Activated CD8-positive, alpha-beta T cell treated with anti-CD3 and anti-CD28 coated beads for 36 hours (primary cell): ENCODE measurements at places on chromosomes 6 and 20. TPM values are rescaled to one million over a fixed set of nuclear protein-coding genes. Genes with fewer than 3 reads are reported as not detected.

DNA sequence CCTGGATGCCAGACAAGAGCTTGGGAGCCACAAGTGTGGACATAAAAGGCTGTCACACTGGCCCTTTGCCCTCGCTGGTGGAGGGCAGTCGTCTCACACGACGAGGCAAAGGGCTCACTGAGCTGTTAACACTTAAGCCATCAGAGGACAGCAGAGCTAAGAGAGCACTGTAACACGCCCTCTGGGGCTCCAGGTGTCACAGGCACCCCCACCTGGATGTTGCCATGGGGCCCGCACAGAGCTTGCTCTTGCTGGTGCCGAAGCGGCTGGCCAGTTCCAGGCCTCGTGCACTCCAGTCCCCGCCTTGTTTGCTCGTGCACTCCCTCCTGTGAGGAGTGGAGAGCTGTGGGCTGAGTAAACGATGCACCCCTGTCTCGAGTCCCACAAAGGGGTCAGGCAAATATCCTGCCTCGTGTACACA, 37.4 kb downstream of the SLC35D3 start:
- no peaks in the 10 kb centered on the region for H3K36me3 ChIP-seq
- no peak overlapping the region for H3K4me3 ChIP-seq
- no peak overlapping the region for H3K27ac ChIP-seq
- H3K4me1 ChIP-seq = peaks cover 7% of the 10 kb centered on the region
- no peak for DNase-seq
- H3K27me3 ChIP-seq = peaks cover 8% of the 10 kb centered on the region

DNA sequence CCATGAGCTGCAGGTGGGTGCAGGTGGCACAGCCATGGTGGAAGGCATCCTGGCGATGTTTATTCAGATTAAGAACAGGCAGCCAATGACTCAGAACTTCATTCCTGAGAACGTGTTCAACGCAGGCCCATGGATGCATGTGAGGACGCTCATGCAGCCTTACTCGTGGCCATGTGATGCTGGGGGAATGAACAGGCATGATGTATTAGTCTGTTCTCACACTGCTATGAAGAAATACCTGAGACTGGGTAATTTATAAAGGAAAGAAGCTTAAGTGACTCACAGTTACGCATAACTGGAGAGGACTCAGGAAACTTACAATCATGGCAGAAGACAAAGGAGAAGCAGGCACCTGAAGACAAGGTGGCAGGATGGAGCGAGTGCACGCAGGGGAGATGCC, 146.6 kb downstream of the RNASET2 start:
- H3K27me3 ChIP-seq = no peaks in the 10 kb centered on the region
- H3K36me3 ChIP-seq = peaks cover 11% of the 10 kb centered on the region
- H3K4me1 ChIP-seq = no peaks in the 10 kb centered on the region
- DNase-seq = no peak

Gene DNAJC5
- 32.5 TPM for total RNA-seq

Gene OOEP
- not detected for total RNA-seq

DNA sequence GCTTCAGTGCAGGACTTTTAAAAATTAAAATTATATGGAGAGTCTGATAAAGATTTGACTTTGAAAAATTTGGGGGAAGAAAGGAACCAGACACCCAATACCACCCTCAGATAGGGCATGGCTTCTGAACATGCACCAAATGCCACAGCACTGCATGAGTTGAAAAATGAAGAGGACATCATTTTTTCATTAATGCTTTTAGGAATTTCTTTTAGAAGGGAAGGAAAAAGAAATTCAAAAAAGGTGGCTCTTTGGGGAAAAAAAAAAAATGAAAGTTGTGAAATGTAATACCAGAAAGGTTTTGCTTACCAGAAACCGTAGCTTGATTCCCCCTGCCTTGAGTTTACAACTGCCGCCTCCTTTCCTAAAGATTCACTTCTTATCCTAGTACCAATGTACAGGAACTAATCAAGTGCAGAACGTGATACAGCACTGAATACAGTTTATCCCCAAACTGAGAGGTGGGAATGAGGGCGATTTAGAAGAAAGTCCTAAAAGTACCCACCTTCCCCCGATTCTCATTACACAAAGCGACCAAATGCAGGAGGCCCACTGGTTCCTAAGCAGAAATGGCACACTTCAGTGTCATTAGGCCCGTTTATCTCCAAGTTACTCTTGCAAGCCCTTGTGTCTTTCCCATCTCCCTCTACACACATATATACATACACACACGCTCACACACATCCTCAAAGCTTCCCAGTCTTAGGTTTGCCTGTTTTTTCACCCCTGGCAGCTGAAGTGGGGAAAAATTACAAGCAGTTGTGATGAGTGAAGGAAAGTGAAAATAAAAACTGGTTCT, 2.8 kb downstream of the PPP1R10 start:
- H3K27me3 ChIP-seq = no peaks in the 10 kb centered on the region
- H3K27ac ChIP-seq = peak overlapping the region; percentile 98
- H3K4me3 ChIP-seq = peak overlapping the region; percentile 95
- DNase-seq = no peak

DNA sequence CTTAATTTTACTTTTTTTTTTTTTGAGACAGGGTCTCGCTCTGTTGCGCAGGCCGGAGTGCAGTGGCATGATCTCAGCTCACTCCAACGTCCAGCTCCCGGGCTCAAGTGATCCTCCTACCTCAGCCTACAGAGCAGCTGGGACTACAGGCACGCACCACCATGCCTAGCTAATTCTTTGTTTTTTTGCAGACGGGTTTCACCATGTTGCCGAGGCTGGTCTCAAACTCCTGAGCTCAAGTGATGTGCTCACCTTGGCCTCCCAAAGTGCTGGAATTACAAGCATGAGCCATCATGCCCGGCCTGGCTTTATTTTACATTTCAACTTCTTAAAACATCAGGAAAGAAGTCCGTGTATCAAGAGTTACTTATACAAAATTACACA, 5.7 kb downstream of the OSER1 start:
- H3K4me3 ChIP-seq = no peak overlapping the region
- H3K27me3 ChIP-seq = no peaks in the 10 kb centered on the region
- H3K36me3 ChIP-seq = peaks cover 32% of the 10 kb centered on the region
- H3K27ac ChIP-seq = no peak overlapping the region
- peaks cover 49% of the 10 kb centered on the region for H3K4me1 ChIP-seq

DNA sequence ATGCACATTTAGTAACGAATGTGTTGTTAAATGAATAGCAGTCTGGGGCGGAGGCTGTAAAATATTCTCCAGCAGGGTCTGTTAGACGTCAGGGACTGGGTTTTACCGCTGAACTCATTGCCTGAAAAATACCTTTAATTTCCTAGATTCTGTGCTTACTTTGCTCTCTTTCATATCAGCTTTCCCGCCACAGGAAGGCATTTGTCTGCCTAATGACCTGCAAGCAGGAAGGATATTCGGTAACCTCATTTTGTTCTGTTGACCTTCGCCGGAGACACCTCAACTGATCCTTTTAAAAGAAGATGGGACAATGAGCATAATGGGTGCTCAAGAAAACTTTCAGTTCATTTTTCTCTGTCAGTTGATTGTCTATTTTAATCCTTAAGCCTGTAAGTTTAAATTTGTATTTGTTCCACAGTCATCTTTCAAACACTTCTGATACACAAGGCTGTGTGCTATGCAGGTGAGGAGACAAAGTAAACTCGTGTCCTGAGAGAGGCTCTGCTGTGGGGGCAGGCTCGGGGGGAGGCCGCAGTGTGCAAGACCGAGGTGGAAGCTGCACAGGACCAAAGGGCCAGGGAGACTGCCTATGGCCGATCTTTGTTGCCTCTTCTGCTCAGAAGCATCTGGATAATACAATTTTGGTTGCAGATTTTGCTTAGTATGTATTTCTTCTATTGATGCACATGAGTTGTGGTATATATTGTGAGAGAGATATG, 27.4 kb upstream of the SIM1 start:
- no peaks in the 10 kb centered on the region for H3K4me1 ChIP-seq
- no peak for DNase-seq
- no peak overlapping the region for H3K27ac ChIP-seq
- peaks cover 32% of the 10 kb centered on the region for H3K27me3 ChIP-seq
- no peaks in the 10 kb centered on the region for H3K36me3 ChIP-seq

GRCh38 chr6:165325609-165326008, 16.2 kb upstream of the C6orf118 start:
- H3K27me3 ChIP-seq = no peaks in the 10 kb centered on the region
- DNase-seq = no peak
- H3K4me1 ChIP-seq = no peaks in the 10 kb centered on the region
- no peak overlapping the region for H3K27ac ChIP-seq
- no peaks in the 10 kb centered on the region for H3K36me3 ChIP-seq

GRCh38 chr6:151063352-151063751, 176.4 kb upstream of the AKAP12 start:
- H3K4me1 ChIP-seq = no peaks in the 10 kb centered on the region
- no peak overlapping the region for H3K4me3 ChIP-seq
- H3K27ac ChIP-seq = no peak overlapping the region
- no peaks in the 10 kb centered on the region for H3K27me3 ChIP-seq

DNA sequence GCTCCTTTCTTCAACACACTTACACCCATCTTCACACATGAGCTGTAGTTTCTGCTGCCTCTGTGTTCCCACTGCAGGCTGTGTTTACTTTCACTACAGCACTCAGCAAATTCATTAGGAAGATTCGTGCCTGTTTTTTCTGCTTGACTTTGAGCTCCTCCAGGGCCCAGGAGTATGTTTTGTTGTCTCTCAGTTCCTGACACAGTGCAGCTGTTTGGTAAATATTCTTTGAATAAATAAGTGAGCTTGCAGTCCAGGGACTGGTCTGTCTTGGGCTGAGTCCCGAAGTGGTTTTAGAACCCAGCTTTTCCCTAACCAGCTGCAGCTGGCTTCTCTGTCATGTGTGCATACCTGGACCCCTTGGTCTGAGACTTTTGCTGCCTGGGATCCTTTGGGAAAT, 46.6 kb upstream of the CCN6 start:
- H3K4me1 ChIP-seq = peaks cover 22% of the 10 kb centered on the region
- no peak for DNase-seq
- no peak overlapping the region for H3K4me3 ChIP-seq
- H3K36me3 ChIP-seq = no peaks in the 10 kb centered on the region
- no peaks in the 10 kb centered on the region for H3K27me3 ChIP-seq
- H3K27ac ChIP-seq = no peak overlapping the region

Gene ARFGEF3
- 1.7 TPM for total RNA-seq

DNA sequence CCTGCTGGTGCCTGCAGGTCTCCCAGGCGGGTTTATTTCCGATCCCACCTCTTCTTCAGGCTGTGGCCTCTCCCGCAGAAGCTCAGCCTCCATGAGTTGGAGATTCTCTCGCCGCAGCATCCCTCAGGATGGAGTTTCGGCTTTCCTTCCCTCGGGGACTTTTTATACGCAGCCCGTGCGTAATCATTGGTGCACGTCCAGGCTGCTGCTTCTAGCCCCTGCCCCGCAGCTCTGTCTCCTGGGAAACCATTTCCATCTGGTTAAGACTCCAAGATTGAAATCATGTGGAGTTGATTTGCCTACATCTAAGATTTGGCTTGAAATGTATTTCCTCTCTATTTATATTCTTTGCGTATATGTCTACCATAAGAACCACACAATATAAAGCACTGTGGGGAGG, 46.7 kb upstream of the CARMIL1 start:
- peaks cover 3% of the 10 kb centered on the region for H3K4me1 ChIP-seq
- H3K27me3 ChIP-seq = no peaks in the 10 kb centered on the region
- DNase-seq = no peak
- no peak overlapping the region for H3K27ac ChIP-seq
- no peak overlapping the region for H3K4me3 ChIP-seq

DNA sequence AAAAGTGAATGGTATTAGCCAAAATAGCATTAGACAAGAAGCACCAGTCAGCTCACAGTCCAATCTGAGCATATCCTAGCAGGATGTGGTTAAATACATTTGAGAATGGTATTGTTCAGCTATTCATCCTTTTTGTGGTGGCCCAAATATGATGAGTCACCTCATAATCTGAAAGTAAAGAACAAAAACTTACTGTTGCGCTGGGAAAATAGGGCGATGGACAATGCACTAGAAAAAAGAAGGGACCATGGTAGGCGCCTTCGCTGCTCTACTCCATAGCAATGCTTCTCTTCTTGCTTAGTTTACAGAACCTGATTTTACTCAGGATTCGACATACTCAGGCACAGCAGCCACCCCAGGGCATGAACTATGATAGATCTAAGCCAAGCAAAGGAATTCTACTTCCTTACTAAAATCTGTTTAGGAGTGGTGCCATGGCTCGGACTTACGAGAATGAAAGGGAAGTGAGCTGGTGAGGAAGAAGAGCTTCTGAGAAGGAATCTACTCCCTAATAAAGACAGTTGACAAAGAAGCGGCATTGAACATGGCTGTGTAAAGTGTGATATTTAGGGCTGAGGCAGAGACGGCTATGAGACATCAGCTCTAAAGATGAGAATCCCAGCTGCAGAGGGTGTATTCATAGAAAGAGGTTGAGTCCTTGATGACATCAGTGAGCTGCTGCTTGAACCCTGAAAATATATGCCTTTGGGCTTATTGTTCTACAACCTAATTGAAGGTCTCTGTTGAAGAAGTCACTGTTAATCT, 16.6 kb upstream of the FBXO9 start:
- no peaks in the 10 kb centered on the region for H3K27me3 ChIP-seq
- peak overlapping the region; percentile 1 for H3K4me3 ChIP-seq
- peak; percentile 10 for DNase-seq
- no peak overlapping the region for H3K27ac ChIP-seq
- peaks cover 24% of the 10 kb centered on the region for H3K4me1 ChIP-seq
- peaks cover 8% of the 10 kb centered on the region for H3K36me3 ChIP-seq

- H3K4me1 ChIP-seq = peaks cover 51% of the 10 kb centered on the region
- H3K27ac ChIP-seq = no peak overlapping the region
- H3K4me3 ChIP-seq = no peak overlapping the region
- no peaks in the 10 kb centered on the region for H3K36me3 ChIP-seq
- no peaks in the 10 kb centered on the region for H3K27me3 ChIP-seq
Measured at GRCh38 chr6:156897907-156898531, 120.8 kb downstream of the ARID1B start.

Gene ANKRD6
- total RNA-seq = 3.5 TPM

GRCh38 chr6:73548458-73549446, 27.9 kb upstream of the EEF1A1 start:
- H3K4me1 ChIP-seq = no peaks in the 10 kb centered on the region
- DNase-seq = no peak
- H3K36me3 ChIP-seq = no peaks in the 10 kb centered on the region
- H3K4me3 ChIP-seq = no peak overlapping the region
- no peaks in the 10 kb centered on the region for H3K27me3 ChIP-seq

Gene OPRL1
- 0.63 TPM for total RNA-seq

- no peak overlapping the region for H3K4me3 ChIP-seq
- DNase-seq = no peak
- peaks cover 6% of the 10 kb centered on the region for H3K4me1 ChIP-seq
- H3K27me3 ChIP-seq = no peaks in the 10 kb centered on the region
- peak overlapping the region; percentile 30 for H3K27ac ChIP-seq
- peaks cover 6% of the 10 kb centered on the region for H3K36me3 ChIP-seq
Measured at GRCh38 chr20:4894981-4895381, 106.3 kb downstream of the SLC23A2 start.

Gene CFAP206
- not detected for total RNA-seq

- no peaks in the 10 kb centered on the region for H3K4me1 ChIP-seq
- DNase-seq = no peak
- H3K4me3 ChIP-seq = no peak overlapping the region
- H3K36me3 ChIP-seq = no peaks in the 10 kb centered on the region
- H3K27me3 ChIP-seq = no peaks in the 10 kb centered on the region
Measured at GRCh38 chr6:131658287-131658686, 21.2 kb downstream of the ENPP3 start.

- no peak for DNase-seq
- no peaks in the 10 kb centered on the region for H3K27me3 ChIP-seq
- H3K4me1 ChIP-seq = no peaks in the 10 kb centered on the region
- peaks cover 16% of the 10 kb centered on the region for H3K36me3 ChIP-seq
Measured at GRCh38 chr6:49430866-49431265, 32.2 kb downstream of the MMUT start.

GRCh38 chr20:14691994-14692393, 354.6 kb upstream of the FLRT3 start:
- H3K4me3 ChIP-seq = no peak overlapping the region
- no peaks in the 10 kb centered on the region for H3K4me1 ChIP-seq
- no peak for DNase-seq

GRCh38 chr6:167115054-167115453, 7.8 kb upstream of the CCR6 start:
- no peak overlapping the region for H3K4me3 ChIP-seq
- peaks cover under 1% of the 10 kb centered on the region for H3K27me3 ChIP-seq
- peak overlapping the region; percentile 51 for H3K27ac ChIP-seq
- no peaks in the 10 kb centered on the region for H3K36me3 ChIP-seq
- H3K4me1 ChIP-seq = peaks cover 34% of the 10 kb centered on the region
